ENCODE measurements at places on chromosomes 7 and 10.

- no peak for DNase-seq
Observed at GRCh38 chr10:777913-778479, 88.5 kb upstream of the DIP2C start.

DNA sequence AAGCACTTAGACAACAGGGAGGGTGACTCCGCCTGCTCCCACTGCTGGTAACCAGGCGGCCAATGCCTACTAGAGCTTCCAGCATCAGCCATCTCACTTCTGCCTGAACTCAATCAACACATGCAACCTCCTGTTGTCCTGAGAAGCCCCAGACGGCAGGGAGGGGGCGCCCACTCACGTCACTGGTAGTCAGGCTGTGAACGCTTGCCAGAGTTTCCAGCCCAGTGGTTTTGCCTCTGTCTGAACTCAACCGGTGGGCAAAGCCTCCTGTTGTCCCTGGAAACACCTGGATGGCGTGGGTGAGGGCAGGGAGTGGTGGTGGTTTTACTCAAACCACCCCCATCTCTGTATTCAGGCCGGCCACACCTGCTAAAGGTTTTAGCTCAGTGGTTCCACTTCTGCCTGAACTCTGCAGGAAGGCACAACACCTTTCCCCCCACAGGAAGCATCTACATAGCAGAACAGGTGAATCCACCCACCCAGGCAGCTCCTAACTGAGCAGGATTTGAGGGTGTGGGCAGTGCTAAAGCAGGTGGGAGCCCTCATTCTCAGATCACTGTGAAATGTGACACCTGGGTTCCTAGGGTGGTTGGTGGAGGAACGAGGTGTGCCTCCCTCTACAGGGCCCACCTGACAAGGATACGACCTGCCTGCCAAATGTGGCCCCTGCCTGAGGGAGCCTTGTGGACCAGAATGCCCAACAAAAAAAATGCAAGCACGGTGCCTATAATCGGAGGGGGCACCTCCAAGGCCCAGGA lies 563.0 kb upstream of the SEMA3D start:
- DNase-seq = no peak

GRCh38 chr10:12179606-12180170 lies 16.0 kb downstream of the NUDT5 start:
- DNase-seq = no peak

GRCh38 chr7:152336754-152337368 lies 98.9 kb downstream of the KMT2C start:
- DNase-seq = peak; percentile 51

GRCh38 chr10:61847640-61848039 lies 53.9 kb upstream of the ARID5B start:
- DNase-seq = no peak

- no peak for DNase-seq
Observed at GRCh38 chr10:50432211-50433009, 181.1 kb upstream of the ASAH2 start.

- DNase-seq = no peak
Observed at GRCh38 chr10:6625428-6625827, 45.4 kb upstream of the PRKCQ start.

- DNase-seq = no peak
Observed at GRCh38 chr7:45015313-45015712, 15.3 kb downstream of the CCM2 start.

- DNase-seq = no peak
Observed at GRCh38 chr7:83704564-83704963, 55.6 kb upstream of the SEMA3E start.

GRCh38 chr7:55132550-55132889 lies 113.7 kb downstream of the EGFR start:
- no peak for DNase-seq

DNA sequence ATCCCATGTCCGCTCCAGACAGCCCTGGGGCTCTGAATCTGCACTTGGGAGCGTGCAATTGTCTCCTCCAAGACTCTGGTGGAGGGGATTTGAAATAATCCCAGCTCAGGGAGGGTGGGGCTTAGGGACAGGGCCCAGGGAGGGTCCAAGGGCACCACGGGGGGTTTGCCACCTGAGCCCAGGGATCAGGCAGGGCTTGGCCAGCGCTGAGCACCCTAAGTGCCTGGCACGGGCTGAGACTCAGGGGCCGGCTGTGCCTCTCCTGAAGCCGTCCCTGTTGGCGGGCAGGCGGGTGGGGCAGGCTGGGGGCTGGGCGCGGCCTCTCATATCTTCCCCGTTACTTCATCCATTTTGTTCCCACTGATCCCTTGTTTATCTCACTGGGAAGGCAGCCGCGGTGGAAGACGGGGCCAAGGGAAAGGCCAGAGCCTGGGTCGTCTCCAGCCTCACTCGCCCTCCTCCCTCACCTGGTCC lies 41.8 kb upstream of the ELN start:
- DNase-seq = no peak

- DNase-seq = peak; percentile 65
Observed at GRCh38 chr10:132654708-132655661, 117.4 kb downstream of the INPP5A start.

GRCh38 chr10:118541718-118542117 lies 53.7 kb downstream of the PRLHR start:
- DNase-seq = no peak

DNA sequence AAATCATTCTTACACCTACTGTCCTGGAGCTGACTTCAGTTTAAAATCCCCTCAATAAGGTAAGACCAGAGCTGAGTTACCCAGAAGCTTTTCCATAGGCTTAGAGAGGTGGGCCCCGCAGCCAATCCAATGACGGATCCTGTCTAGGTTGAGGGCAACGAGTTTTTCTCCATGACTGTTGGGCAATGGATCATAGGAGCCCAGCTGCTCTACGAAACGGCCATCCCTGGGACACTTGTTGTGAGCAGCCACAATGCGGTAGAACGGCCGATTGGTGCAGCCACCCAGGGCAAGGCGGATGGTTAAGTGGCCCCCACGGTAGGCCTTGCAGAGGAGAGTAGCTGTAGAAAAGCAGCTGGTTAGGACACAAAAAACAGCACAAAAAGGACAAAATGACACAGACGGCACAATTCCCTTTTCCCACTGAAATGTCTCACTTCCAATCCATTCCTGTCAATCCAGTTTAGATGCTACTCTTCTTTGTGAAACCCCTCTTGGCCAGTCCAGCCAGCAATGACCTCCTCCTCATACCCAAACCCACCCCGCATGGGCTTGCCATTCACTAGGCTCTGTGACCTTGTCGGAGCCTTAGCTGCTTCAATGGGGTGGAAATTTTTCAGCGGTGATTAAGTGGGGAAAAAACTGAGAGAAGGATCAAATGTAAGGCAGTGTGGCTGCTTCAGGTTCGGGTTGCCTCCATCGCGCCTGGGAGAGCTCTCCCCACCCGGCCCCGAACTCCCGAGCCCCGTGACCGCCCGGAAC lies 580 bp downstream of the MRPS16 start:
- peak; percentile 8 for DNase-seq

DNA sequence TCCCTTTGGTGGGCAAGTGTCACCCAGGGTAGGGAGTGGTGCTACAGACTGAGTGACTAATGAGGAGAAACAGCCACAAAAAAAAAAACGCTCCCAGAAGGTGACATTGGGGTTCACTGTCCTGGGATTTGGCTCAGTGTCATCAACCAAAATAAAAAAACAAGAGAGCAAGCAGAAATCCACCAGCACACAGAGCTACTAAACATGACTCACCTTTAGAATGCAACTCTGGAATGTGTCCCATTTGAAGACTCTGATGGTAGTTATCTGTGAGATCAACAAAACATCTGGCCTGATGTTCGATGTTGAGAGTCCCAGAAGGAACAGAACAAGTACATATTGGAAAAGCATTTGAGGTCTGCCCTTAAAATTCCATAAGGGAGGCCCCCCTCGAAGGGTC lies 200.3 kb upstream of the LYZL2 start:
- no peak for DNase-seq

GRCh38 chr10:131936736-131937135 lies 35.9 kb downstream of the PPP2R2D start:
- DNase-seq = no peak

- no peak for DNase-seq
Observed at GRCh38 chr10:30083934-30084333, 24.5 kb upstream of the JCAD start.

DNA sequence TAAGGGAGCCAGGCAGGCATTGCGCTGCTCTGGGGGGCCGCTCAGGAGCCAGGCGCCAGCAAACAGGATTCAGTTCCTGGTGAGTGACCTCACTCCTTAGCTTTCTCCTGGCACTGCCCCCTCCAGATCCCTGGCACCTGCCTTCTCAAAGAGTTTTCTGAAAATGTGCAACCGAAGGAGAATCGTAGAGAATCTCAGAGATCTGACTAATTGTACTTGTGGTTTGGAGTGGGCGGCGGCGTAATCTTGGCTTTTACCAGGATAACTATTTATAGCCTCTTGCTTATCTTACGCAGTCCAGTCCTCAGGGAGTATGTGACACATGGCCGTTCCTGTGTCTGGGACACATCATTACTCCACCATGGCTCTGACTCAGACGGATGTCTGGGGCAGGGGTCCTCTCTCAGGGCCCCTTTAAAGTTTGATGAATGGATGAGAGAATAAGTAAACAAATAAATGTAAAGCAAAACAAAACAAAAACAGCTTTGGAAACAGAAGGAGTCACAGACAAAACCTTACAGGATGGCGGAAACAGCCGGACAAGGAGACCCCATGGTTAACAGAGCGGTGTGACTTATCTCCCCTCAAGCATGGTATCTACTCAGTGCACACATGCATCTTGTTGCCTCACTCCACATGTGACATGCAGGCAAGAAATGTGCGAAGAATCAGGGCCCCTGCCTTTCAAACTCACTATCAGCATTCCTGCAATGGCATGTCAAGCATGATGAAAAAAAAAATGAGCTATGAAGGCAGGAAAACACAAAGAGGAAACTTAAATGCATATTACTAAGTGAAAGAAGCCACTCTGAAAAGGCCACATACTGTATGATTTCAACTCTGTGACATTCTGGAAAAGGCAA lies 99.7 kb downstream of the TNS3 start:
- DNase-seq = peak; percentile 91
